ENCODE measurements at places on chromosomes 6 and 20. TPM values are rescaled to one million over a fixed set of nuclear protein-coding genes. Genes with fewer than 3 reads are reported as not detected.

- DNase-seq: no peak
- H3K4me1 ChIP-seq: peaks cover 47% of the 10 kb centered on the region
- no peak overlapping the region for H3K4me3 ChIP-seq
- H3K36me3 ChIP-seq: no peaks in the 10 kb centered on the region
- H3K27me3 ChIP-seq: no peaks in the 10 kb centered on the region
Measured at GRCh38 chr20:19995220-19995863, 21.8 kb upstream of the NAA20 start.

The SLC17A2 gene
- 0.05 TPM for polyA plus RNA-seq

GRCh38 chr6:66838764-66839163 is 1131.7 kb upstream of the EYS start:
- H3K36me3 ChIP-seq: no peaks in the 10 kb centered on the region
- DNase-seq: no peak
- no peaks in the 10 kb centered on the region for H3K27me3 ChIP-seq
- H3K27ac ChIP-seq: no peak overlapping the region

- H3K4me3 ChIP-seq: no peak overlapping the region
- no peaks in the 10 kb centered on the region for H3K27me3 ChIP-seq
- no peaks in the 10 kb centered on the region for H3K4me1 ChIP-seq
- no peak overlapping the region for H3K27ac ChIP-seq
- no peak for DNase-seq
Measured at GRCh38 chr6:143966312-143966711, 41.7 kb downstream of the PLAGL1 start.

DNA sequence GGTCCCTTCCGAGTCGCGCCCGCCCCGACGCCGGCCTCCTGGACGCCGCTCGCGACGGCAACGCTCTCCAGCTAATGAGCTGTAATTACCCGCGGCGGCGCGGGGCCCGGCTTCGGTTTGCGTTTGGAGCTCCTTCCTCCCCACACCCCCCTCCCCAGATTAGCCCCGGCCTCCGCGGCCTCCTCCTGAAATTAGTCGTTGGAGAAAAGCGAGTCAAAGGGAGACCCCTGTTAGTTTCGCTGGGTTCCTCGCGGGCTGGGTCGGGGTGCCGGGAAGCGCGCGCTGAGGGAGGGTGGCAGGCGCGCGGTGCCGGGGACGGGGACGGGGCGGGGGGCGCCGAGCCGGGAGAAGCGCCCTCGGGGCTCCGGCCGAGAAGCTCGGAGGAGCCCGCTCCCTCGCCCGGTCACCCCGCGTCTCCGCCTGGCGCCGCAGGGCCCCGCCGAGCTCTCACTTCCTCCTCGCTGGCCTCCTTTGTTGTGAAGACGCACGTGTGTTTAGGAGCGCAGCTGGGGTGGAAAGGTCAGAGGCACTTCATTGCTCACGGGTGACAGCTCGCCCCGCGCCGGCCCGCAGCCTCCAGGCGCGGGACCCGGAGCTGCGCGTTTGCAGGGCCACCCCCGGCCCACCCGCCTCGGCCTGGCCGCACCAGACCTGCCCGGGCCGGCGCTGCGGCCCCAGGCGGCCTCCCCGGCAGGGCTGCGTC is 4.9 kb downstream of the FOXC1 start:
- peaks cover 8% of the 10 kb centered on the region for H3K4me1 ChIP-seq
- no peaks in the 10 kb centered on the region for H3K36me3 ChIP-seq
- no peak overlapping the region for H3K4me3 ChIP-seq
- H3K27me3 ChIP-seq: no peaks in the 10 kb centered on the region
- DNase-seq: no peak

DNA sequence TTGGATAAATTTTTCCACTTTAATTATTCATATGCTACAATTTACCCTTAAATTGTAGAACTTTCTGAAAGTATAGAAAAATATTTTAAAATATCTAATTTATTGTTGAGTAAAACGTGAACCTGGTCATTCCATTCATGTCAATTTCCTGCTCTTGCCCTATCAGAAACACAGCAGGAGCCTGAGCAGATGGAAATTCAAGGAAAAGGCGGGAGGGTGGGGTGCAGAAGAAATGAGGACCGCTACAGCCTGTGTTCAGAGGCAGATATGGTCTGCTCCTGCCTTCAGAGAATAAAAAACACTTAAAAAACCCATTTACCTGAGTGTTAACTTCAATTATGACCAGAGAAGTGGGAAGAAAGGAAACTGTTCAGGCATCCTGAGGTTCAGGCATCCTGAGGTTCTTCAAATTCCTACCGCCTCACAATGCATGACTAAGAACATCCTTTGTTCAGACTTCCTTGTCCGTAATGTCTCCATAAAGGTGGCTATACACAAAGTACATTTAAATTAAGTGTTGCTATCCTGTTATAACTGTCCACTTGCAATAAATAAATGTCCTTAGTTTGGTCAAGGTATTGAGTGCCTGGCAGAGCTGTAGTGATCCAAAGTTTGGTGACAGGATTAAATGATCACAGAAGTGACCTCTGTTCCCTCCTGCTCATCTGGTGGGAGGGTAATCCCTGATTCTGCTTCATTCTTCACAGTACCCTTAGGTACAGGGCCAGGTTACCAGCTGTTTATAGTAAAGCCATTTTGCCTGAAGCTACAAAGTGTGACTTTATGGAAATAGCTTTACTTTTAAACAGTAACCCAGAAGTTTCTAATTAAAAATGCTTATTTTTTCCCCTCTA is 109.1 kb downstream of the MAN1A1 start:
- peaks cover 8% of the 10 kb centered on the region for H3K4me1 ChIP-seq
- no peak for DNase-seq
- H3K27ac ChIP-seq: no peak overlapping the region
- no peaks in the 10 kb centered on the region for H3K27me3 ChIP-seq
- H3K4me3 ChIP-seq: no peak overlapping the region
- H3K36me3 ChIP-seq: no peaks in the 10 kb centered on the region

- no peak for DNase-seq
Measured at GRCh38 chr6:28979679-28980078, 25.4 kb downstream of the ZNF311 start.

GRCh38 chr6:31586008-31586407 is at the start of gene LST1:
Gene LST1 (plus strand): TSS chr6:31586277. CDS start chr6:31587300, 1,023 bp downstream.
- no peak within 1 kb of the TSS for H3K27ac ChIP-seq
- no peak for DNase-seq
- H3K4me1 ChIP-seq: peaks cover 6% of the 10 kb centered on the region

The NKAIN2 gene
- not detected for polyA plus RNA-seq

GRCh38 chr6:139369068-139369467 is 5.4 kb downstream of the CITED2 start:
- no peaks in the 10 kb centered on the region for H3K36me3 ChIP-seq
- no peak overlapping the region for H3K4me3 ChIP-seq
- no peak overlapping the region for H3K27ac ChIP-seq
- peaks cover 4% of the 10 kb centered on the region for H3K4me1 ChIP-seq
- no peaks in the 10 kb centered on the region for H3K27me3 ChIP-seq
- DNase-seq: no peak

The LAMA5 gene
- 344 TPM for polyA plus RNA-seq

The SPDEF gene
- 0.42 TPM for polyA plus RNA-seq

DNA sequence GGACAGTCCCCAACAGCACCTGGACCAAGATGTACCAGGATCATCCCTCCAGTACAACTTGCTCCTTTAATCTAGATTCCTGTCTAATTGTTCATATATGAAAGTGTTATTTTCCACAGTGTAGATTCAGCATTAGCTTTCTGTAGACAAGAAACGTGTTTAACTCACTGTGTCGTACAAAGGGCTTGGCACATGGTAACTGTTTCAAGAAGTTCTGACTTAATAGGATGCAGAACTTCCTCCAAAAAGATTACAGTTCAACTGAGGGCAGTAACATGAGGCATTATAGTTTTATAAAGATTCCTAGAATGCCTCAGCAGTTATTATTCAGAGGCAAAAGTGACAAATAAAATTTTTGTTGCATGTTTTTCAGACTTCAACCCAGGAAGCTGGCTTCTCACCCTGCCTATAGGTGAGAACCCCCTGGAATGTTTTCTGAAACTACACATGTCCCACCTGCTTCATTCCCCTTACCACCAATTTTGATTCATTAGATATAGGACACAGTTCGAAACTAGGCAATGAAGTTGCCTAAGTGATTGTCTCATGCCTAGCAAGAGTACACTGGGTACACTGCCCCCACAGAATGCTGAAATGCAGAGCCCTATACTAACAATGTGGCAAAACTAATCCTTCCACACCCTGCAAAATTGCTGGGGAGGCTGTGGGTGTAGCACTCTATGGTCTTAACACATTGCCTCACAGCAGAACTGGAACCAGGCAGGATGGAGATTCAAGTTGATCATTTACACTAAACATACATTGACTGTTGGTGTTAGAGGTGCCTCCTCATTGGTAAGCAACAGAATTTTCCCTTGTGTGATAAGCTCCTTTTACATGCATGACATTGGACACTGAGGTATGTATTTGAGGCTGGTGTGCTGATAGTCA is 22.6 kb upstream of the SH3BGRL2 start:
- no peak overlapping the region for H3K27ac ChIP-seq
- DNase-seq: no peak
- H3K36me3 ChIP-seq: no peaks in the 10 kb centered on the region
- no peaks in the 10 kb centered on the region for H3K27me3 ChIP-seq
- no peaks in the 10 kb centered on the region for H3K4me1 ChIP-seq

DNA sequence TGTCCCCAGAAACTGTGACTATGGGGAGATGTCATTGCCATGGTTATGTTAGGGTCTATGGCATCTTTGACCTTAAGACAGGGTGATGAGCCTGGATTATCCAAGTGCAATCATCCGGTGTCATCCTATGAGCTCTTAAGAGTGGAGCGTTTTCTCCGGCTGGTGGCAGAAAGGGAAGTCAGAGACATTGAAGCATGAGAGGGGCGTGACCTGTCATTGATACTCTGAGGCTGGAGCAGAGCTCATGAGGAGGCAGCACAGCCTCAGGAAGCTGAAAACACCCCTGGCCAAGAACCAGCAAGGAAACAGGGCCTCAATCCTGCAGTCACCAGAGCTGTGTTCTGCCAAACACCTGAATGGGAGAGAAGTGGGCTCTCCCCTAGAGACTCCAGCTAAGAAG is 59.6 kb downstream of the ANKRD60 start:
- H3K4me1 ChIP-seq: no peaks in the 10 kb centered on the region
- H3K27ac ChIP-seq: no peak overlapping the region
- no peak for DNase-seq
- no peak overlapping the region for H3K4me3 ChIP-seq

DNA sequence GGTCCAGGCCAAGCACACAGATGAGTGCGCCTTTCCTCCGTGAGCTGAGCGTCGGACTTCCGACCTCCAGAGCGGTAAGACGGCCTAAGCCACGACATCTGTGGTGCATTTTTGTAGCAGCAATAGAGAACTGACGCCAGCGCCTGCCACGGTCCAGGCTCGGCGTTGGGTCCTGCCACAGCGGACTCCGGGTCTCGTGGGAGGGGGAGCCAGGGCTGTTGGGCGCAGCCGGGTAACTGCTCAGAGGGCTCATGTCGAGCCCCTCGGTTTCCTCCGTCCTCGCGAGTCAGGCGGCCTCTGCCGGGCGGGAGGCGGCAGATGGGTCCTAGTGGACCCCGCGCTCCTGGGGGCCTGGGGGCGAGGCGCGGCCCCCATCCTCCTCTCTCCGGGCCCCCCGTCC is 216.1 kb downstream of the QKI start:
- H3K4me3 ChIP-seq: no peak overlapping the region
- peaks cover 12% of the 10 kb centered on the region for H3K27me3 ChIP-seq
- H3K4me1 ChIP-seq: no peaks in the 10 kb centered on the region
- no peak for DNase-seq
- no peaks in the 10 kb centered on the region for H3K36me3 ChIP-seq

- DNase-seq: peak; percentile 63
- peaks cover 4% of the 10 kb centered on the region for H3K4me1 ChIP-seq
- peak overlapping the region; percentile 66 for H3K27ac ChIP-seq
Measured at GRCh38 chr6:138817799-138818198, 21.9 kb downstream of the ECT2L start.

- no peaks in the 10 kb centered on the region for H3K36me3 ChIP-seq
- H3K4me3 ChIP-seq: no peak overlapping the region
Measured at GRCh38 chr20:16946097-16946496, 197.9 kb downstream of the OTOR start.

- H3K27ac ChIP-seq: no peak overlapping the region
- H3K4me1 ChIP-seq: peaks cover 7% of the 10 kb centered on the region
- no peaks in the 10 kb centered on the region for H3K36me3 ChIP-seq
- H3K4me3 ChIP-seq: no peak overlapping the region
- DNase-seq: peak; percentile 32
Measured at GRCh38 chr6:118580585-118581419, 32.7 kb downstream of the PLN start.

DNA sequence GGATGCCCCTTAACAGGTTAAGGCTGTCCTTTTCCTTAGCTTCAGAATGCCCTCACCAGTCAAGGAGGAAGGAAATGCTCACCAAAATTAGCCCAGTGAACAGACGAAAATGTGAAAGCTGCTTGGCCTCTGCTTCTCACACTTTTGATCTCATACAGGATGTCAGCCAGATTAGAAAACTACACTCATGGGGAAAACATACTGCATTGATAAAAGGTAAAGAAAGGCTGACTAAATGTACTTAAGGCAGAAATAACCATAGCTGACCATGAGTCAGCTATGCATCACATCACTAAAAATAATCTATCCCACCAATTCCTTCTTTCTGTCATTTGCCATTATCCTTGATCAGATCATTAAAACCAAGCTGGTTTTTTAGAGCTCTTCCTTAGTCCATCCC is 198.4 kb upstream of the TENT5A start:
- H3K36me3 ChIP-seq: no peaks in the 10 kb centered on the region
- H3K27me3 ChIP-seq: no peaks in the 10 kb centered on the region
- no peak for DNase-seq

The NOX3 gene
- polyA plus RNA-seq: not detected

DNA sequence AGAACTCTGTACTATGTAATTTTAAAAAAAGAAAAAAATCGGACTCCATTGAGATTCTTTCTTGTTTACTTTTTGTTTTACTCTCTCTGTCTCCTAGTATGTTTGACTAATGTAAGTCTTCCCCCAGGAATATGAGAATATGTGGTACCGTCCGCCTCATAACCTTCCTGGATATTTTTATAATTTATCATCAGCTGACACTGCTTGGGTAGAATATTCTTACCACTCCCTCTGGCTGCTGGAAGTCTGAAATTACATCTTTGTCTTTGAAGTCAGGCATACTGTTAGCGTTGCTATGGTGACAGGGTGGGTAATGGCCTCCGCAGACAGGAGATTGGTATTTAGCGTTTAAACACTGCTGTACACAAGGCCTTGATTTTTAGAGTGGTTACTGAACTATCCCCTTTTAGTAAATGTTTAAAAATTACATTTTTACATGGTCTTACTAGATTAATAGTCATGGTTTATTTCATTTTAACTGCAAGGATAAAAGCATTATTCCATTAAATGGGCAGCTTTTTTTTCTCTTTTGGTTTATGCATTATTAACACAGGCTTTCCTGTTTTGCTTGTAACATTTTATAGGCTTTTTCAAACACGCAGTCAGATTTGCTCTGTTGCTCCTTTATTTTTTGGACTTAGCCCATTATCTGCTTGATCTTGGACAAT is 176.4 kb downstream of the ARID1B start:
- H3K27me3 ChIP-seq: no peaks in the 10 kb centered on the region
- H3K4me3 ChIP-seq: no peak overlapping the region
- no peaks in the 10 kb centered on the region for H3K36me3 ChIP-seq
- no peak for DNase-seq
- H3K4me1 ChIP-seq: peaks cover 14% of the 10 kb centered on the region

- DNase-seq: no peak
- no peak overlapping the region for H3K27ac ChIP-seq
- no peak overlapping the region for H3K4me3 ChIP-seq
- H3K36me3 ChIP-seq: no peaks in the 10 kb centered on the region
- H3K4me1 ChIP-seq: no peaks in the 10 kb centered on the region
Measured at GRCh38 chr6:71181565-71181964, 107.0 kb upstream of the OGFRL1 start.

The MYT1 gene
- 5.1 TPM for polyA plus RNA-seq

The ACSS1 gene
- polyA plus RNA-seq: 43.7 TPM
